ENCODE measurements at places on chromosomes 2 and 18.

GRCh38 chr2:99478632-99479031 lies 11.2 kb downstream of the REV1 start:
- DNase-seq: no peak

DNA sequence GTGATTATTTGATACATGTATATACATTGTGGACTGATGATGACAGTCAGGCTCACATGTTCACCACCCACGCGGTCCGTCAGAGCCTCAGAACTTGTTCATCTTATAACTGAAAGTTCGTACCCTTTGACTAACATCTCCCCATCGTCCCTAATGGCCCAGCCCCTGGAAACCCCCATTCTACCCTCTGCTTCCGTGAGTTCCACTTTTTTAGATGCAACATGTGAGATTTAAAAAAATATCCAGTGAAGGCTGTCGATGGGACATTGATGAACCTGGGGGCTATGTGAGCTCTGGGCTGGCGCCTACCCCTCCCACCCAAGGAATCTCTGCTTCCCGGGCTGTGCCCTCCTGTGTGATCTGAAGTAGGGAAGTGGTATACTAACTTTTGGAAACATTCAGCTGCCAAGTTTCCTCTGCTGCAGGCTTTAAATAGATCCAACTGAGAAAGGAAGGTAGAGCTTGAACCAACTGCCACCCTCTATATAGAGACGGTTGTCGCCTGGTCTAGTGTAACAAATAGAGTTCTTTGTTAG lies 163.8 kb downstream of the FAM210A start:
- peak; percentile 78 for DNase-seq

DNA sequence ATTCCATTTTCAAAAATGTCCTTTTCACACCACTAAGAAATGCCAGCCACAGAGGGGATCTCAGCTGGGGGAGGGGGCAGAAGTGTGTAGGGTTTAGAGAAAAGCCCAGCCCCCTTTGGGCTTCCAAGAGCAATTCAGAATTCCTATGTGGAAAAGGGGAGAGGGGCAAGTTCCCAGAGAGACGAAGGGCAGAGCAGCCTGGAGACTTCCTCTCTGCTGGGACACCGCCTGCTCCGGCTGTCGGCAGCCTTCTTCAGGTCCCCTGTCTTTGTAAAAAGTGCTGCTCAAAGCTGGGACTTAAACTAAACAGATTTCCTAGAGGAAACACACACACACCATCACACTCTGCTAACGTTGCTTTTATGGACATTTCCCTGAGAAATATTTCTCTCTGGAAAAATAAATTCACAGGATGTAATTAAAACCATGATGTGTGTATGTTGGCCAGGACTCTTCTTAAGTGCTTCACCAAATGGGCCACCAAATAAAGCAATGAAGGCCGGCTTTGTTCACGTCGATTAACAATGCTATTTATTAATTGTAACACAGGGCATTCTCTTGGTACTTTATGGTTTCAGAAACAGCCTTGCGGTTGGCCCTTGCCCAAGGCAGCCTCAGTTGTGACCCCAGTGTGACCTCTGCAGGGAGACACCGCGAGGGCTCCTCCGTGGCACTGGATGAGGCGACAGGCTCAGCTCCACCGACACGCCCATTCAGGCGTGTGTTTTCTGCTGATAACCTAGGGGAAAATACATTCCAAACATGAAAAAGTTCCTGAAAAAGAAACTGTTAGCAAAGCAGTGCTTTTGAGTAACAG lies 5.6 kb upstream of the ASB1 start:
- DNase-seq: no peak

DNA sequence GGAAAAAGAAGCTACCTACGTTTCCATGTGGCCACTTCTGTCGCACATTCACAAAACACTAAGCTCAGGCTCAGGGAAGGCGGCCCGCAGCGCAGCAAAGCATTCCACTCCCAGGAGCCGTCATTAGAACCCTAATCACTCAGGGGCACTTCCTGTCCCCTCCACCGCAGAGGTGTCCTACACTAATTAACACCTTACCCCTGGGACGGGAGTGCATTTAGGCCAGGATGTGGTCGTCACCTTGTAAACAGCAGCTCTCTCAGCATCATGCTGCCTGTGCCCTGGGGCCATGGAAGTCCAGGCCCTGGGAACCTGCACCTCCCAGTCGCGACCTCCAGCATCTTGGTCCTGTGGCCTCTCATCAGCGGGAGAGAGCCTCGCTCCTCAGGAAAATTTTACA lies 359.8 kb upstream of the SALL3 start:
- DNase-seq: no peak

GRCh38 chr18:58212274-58212673 lies 168.2 kb downstream of the NEDD4L start:
- no peak for DNase-seq

- DNase-seq: no peak
Measured at GRCh38 chr2:133705287-133705686, 137.0 kb upstream of the NCKAP5 start.

Data from activated CD4-positive, alpha-beta T cell treated with anti-CD3 and anti-CD28 coated beads for 24 hours (primary cell).